Naive B cell (primary cell): ENCODE measurements at places on chromosomes 2 and 18. TPM values are rescaled to one million over a fixed set of nuclear protein-coding genes. Genes with fewer than 3 reads are reported as not detected.

GRCh38 chr2:128986867-128987268 is 668.2 kb upstream of the HS6ST1 start:
- no peak for DNase-seq

GRCh38 chr18:58213440-58213839 is 169.4 kb downstream of the NEDD4L start:
- no peak for DNase-seq

DNA sequence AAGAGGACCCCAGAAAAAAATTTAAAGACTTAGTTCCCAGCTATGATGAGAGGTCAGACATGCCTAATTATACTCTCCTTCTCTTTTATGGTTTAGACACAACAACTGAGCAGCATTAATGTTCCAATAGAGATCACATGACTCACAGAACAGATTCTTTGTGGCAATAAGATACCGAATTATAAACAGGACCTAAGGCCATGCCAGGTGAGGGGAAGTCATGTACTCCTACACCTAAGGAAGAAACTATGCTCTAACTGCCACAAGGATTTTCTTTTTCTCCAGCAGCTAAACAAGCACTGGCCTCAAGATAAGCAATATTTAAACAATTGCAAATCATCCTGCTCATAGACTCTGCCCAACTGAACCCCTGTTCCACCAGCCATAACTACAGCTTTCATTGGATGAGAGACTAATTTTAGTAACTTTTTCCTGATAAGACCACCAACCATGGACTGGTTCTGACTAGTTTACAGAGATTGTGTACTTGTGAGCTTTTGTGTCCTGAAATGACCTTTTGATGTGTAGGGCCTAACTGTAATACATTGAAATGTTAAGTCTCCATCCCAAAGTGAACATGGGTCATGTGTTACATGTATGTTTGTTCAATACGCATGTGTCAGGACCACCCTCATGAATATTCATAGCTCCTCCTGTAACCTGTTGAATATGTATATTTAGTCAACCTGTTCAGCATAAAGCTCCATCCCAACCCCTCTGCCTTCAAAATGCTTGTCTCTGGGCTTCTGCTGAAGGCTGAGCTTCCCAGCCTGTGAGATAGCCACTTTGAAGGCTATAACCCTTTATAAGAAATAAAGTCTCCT is 21.6 kb upstream of the NFE2L2 start:
- no peak for DNase-seq

- DNase-seq, result no peak
Observed at GRCh38 chr18:62331581-62332356, 6.7 kb downstream of the TNFRSF11A start.

- DNase-seq, result no peak
Observed at GRCh38 chr2:128786316-128786715, 467.6 kb upstream of the HS6ST1 start.

DNA sequence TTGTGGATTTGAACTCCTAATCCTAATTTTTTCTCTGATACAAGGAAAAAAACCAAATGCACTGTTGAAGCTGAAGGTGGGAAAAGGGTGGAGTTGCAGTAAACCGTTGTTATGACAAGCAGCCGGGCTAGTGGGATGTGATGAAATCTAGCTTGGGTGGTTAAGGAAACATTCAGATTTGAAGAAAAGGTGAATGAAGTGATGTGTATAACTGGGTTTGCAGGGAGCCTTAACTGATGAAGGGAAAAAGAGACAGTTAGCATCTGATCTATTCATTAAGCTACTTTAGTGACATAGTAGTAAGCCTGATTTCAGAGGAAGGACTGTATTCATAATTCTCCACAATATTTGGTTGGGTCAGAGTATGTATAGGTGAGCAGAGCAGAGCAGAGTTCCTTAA is 3.5 kb downstream of the EML6 start:
- DNase-seq, result no peak

DNA sequence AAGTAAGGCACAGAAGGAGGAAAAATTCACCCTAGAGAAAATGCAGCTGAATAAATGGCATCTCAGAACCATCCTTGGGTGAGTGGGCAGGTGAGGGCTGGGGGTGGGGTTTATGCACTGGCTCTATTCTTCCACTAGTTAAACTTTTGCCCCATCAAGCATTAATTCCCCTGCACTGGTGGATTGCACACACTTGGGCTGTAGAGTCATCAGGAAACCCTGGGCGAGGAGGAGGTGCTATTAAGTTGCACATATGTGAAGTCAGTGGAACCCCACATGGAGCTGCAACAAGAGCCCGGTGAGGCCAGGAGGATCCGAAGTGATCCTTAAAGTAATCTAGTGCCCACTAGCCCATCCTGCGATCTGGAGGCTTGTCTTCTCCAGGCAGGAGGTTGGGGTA is 6.8 kb upstream of the DNAJB2 start:
- no peak for DNase-seq

- DNase-seq, result no peak
Observed at GRCh38 chr2:13537771-13538349, 821.1 kb downstream of the TRIB2 start.

GRCh38 chr2:120599072-120599471 is 136.6 kb upstream of the GLI2 start:
- DNase-seq, result no peak

- no peak for DNase-seq
Observed at GRCh38 chr18:62857263-62857976, 142.1 kb downstream of the PHLPP1 start.

Gene TEKT4
- not detected for polyA plus RNA-seq

Gene STAT4
- 1.7 TPM for polyA plus RNA-seq

Gene MYL1
- polyA plus RNA-seq, result not detected
